Fibroblast of the aortic adventitia (primary cell): ENCODE measurements at places on chromosomes 3 and 15.
A peak's percentile ranks its signal among the peaks of the same experiment; 100 is the strongest.

- no peak for DNase-seq
Measured at GRCh38 chr15:71245588-71245987, 130.3 kb downstream of the THSD4 start.

- no peak for DNase-seq
Measured at GRCh38 chr15:66899555-66900350, 165.6 kb upstream of the SMAD3 start.

DNA sequence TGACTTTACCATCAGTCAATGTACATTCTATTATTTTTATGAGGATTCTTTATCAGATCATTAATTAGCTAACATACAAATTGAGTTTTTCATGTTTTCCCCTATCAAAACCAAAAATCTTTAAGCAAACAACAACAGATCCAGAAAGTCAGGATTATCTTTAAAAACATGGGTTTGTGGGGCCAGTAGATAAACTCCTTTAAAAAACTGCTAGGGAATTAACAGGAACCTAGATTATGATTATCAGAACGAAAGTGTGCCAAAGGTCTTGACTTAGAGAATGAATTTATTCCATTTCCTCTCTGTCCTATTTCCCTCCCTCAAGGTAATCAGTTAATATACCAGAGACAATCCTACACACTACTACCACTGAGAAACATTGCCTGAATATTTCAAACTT is 13.2 kb upstream of the CCDC13 start:
- no peak for DNase-seq

DNA sequence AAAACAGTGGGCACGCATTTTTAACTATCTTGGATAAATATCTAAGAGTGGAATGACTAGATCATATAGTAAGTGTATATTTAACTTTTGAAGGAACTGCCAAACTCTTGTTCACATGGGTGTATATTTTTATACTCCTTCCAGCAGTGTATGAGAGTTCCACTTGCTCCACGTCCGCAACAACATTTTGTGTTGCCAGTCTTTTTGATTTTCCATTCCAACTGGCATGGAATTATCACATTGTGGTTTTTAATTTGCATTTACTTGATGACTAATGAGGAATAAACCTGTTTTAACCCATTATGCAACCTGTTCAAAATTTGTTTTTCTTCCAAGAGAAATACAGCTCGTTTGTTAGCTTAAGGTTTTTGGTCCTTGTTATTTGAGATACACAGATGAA is 51.6 kb downstream of the ZNF621 start:
- DNase-seq, result no peak

DNA sequence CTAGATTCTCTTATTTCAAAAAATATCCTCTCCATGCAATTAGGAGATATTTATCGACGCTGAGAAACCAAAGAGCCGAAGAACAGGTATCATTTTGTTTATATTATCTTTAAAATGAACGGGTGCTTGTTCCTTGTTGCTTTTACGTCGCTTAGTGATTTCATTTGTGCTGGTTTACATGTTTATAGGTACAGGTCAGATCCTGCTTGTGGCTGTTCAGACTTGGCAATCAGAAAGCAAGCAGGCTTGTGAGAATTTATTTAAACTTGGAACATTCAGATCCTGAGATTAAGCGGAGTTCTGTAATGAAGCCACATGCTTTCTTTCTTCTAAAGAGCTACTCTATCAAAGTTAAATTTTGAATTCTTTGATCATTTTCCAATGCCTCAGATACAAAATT is 43.0 kb upstream of the ATP2C1 start:
- peak; percentile 16 for DNase-seq

GRCh38 chr3:167718582-167718981 is 16.1 kb downstream of the PDCD10 start:
- DNase-seq, result no peak

DNA sequence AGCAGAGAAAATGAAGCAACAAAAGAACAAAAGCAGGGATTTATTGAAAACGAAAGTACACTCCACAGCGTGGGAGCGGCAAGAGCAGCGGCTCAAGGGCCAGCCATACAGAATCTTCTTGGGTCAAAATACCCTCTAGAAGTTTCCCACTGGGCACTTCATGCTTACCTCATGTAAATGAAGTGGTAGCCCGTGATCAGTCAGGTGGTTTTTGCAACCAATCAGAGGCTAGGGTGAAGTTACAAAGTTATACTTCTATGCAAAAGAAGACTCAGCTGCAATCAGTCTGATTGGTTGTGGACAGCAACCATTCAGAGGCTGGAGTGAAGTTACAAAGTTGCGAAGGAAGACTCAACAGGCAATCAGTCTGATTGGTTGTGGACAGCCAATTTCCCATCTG is 37.8 kb upstream of the TRH start:
- peak; percentile 79 for DNase-seq
